ENCODE measurements at places on chromosomes 7 and 10. TPM values are rescaled to one million over a fixed set of nuclear protein-coding genes. Genes with fewer than 3 reads are reported as not detected.

GRCh38 chr7:98329791-98330373 is 48.4 kb downstream of the BRI3 start:
- DNase-seq, result no peak

DNA sequence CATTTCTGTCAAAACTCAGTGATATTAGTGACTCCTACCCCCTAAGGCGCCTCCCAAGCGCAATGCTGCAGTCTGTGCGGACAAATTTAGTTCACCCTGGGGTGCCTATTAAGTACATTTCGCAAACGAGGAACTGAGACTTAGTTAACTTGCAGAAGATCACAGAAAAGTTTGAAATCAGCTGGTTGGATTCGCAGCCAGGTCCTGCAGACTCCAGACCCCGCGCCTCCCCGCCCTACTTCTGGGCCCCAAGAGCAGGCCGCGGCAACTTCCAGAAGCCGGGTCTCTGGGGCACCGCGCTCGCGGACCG is 588 bp downstream of the CYREN start:
- DNase-seq, result no peak

DNA sequence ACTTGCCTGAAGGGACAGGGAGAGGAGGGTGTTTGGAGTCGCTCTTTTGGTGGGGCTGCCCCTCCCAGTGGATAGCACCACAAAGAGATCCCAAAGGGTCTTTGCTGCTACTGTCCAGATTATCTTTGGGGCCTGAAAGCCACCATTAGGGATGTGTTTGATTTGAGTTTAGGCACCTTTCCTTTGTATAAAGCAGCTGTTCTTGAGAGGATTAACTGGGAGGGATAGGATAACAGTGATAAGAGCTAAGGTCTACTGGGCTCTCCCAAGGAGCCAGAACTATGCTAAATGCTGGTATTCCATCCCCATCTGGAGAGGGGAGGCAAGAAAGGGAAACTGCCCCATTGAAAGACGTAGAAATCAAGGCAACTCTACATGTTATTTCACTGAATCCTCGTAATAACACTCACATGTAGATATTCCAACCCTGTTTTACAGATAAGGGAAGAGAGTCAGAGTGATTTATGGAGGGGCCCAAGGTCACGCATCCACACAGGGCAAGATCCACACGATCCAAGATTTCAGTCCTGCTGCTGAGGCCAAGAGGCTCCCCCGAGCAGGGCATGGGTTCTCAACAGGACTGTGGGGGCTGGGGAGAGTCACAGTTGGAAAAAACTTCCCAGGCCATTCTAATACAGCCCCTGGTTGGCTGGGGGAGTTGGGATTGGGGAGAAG is 11.1 kb upstream of the TCF7L2 start:
- DNase-seq, result peak; percentile 63

- no peak for DNase-seq
These were observed 12.8 kb upstream of the FMC1 start for GRCh38 chr7:139328375-139328774.

Gene PODXL
- 78.1 TPM for total RNA-seq

DNA sequence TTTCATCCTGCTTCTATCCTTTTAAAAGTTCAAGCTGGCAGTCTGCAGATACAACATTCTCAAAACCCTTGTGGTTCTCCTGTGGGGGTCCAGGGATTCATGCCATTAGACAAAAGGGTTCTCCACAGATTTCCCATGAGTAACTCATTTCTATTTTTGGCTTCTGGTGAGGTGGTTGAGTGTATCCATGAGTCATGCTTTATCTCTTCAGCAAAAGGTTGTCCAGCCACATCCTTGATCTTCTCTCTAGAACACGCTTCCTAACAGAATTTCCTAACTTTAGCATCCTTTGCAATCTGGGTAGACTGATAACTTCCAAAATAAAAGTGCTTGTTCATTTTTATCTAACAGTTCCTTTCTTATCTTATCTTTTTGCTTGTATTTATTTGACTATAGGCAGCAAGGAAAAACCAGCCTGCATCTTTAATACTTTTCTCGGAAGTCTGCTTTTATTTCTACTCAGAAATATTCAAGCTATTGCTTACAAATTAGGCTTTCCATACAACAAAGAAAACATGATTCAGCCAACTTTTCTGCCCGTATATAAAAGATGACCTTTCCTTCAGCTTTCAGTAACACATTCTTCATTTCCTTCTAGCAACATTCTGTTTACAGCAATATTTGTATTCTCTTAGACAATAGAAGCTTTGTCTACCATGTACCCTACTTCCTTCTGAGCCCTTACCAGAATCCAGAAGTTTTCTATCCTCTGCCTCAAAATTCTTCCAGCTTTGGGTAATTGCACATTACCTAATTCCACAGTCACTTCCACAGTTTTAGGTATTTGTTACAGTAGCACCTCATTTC is 79.3 kb upstream of the IL6 start:
- no peak for DNase-seq

Gene STN1
- total RNA-seq, result 11.6 TPM

DNA sequence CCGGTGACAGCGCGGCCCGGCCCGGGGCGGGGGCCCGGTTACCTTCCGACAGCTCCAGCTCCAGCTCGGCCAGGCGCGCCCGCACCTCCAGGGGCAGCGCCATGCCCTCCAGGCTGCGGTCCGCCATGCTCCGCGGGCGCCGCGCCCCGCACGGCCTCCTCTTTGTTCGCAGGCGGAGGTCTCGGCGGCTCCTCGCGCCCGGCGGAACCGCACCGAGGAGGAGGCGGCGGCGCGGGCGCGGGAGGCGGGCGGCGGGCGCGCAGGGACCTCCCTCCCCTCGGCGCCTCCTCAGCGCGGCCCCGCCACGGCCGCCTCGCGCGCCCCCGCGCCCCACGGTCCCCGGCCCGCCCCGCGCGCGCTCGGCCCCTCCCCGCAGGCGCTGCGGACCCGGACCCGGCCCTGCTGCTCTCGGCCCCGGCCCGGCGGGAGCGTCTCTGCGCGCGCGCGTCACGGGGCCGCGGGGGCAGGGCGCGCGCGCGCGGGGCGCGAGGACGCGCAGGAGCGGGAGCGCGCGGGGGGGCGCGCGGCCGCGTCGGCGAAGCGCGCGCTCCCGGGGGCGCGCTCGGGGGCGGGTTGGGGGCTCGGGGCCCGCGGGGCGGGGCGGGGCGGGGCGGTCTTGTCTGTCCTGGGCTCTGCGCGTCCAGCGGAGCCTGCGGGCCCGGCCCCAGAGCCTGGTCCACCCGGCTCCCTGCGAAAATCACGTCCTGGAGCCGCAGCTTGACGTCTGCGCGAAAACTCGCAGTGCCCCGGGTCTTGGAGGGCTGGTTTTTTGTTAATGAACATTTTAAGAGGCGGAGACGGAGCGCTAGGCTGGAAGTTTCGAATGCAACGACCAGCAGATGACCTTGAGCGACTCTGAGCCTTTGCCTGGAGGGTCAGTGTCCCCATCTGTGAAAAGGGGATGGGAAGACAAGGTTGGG is at the start of gene DIP2C:
DIP2C (minus strand) TSS at position 217 of the 920 bp plus-strand sequence; CDS start at position 127, 90 bp downstream.
- peak; percentile 65 for DNase-seq

Measured in SJCRH30 (cell line).